Hematopoietic multipotent progenitor cell treated with erythropoietin and hydrocortisone succinate and interleukin-3 and kit ligand, for 8 days (in vitro differentiated cells): ENCODE measurements at places on chromosomes 2 and 18.
A peak's percentile ranks its signal among the peaks of the same experiment; 100 is the strongest.

GRCh38 chr2:82652117-82652516 is 1807.0 kb downstream of the SUCLG1 start:
- DNase-seq: no peak

GRCh38 chr2:80573950-80574349 is 269.4 kb upstream of the LRRTM1 start:
- no peak for DNase-seq

GRCh38 chr18:47557160-47557559 is 305.7 kb upstream of the SKOR2 start:
- no peak for DNase-seq

DNA sequence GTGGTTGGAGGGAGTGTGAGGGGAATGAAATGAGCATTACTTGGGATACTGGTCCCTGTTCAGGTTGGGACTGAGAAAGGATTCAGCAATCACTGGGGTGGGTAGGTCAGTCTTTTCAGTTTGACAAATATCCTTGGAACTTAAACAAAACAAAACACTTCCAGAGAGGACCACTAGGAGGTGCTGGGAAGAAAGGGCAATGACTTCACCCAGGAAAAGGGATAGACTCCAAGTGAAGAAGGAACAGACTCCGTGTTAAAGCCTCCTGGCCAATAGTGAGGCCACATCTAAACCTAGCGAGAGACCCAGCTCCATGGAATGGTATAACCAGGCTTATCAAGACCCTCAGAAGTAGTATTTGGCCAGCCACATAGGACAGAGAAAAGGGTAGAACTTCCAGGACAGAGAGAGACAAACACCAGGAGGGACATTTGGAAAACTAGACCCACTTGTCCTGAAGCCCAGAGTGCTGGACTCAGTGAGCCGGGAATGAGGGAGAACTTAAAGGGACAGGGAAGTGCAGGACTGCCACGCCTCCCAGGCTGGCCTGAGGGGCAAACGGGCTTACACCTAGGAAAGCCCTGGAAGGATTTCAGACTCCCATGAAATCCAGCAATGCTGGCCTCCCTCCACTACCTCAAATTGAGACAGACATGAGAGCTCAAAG is 19.6 kb upstream of the KCNG3 start:
- peak; percentile 56 for DNase-seq

GRCh38 chr2:3647831-3648651 is 10.0 kb upstream of the ALLC start:
- no peak for DNase-seq

GRCh38 chr2:113228991-113229716 is 49.6 kb downstream of the PAX8 start:
- DNase-seq: no peak

- DNase-seq: no peak
These were observed 27.5 kb upstream of the PRLH start for GRCh38 chr2:237538901-237539300.

DNA sequence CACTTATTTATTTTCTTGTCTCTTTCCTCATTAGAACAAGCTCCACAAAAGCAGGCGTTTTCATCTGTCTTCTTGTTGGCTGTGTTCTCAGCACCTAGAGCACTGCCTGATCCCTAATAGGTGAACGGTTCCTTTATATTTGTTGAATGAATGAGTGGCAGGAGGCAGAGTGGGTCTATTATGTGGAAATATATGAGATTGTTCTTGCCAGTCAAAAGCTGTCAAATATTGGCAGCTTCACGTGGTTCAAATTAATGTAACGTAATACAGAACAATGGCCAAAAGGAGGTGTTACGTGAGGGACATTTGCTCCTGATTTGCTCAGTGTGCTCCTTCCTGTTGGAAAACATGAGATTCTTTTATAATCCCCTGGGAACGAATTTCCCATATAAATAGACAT is 8.5 kb upstream of the ARHGAP25 start:
- DNase-seq: no peak

DNA sequence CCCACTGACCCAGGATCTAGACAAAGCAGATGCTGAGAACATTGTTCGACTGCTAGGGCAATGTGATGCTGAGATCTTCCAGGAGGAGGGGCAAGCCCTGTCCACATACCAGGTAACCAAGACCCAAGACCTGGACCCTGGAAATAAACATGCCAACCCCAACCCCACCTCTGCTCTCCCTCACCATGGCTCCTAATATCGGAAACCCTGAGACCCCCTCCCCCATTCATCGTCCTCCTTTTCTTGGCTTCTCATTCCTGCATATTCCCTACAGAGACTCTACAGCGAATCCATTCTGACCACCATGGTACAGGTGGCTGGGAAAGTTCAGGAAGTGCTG is 619 bp downstream of the GCKR start:
- no peak for DNase-seq

GRCh38 chr18:6683112-6683876 is 46.2 kb upstream of the ARHGAP28 start:
- peak; percentile 7 for DNase-seq

- no peak for DNase-seq
These were observed 741.3 kb upstream of the RAB6C start for GRCh38 chr2:129237966-129238725.

- no peak for DNase-seq
These were observed 135.9 kb downstream of the RHBDD1 start for GRCh38 chr2:226971770-226972169.

- DNase-seq: no peak
These were observed 787.9 kb downstream of the CPS1 start for GRCh38 chr2:211344289-211344688.

GRCh38 chr2:111706481-111707001 is 177.5 kb downstream of the ANAPC1 start:
- no peak for DNase-seq

DNA sequence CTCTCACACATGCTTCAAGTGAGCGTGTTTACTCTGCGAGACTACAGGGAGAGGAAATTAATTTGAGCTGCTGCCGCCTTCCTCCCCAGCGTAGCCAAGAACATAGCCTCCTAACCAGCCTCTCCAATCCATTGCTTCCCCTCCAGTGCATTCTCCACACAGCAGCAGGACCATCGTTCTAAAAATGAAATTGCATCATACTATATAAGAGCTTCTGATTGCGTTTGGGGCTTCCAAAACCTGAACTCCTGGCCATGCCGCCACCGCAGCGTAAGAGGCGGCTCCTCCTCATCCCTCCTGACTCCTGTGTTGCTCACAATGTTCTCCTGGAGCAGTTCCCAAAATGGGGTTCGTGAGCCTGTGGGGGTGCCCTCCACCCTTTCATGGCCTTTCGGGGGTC is 142.1 kb downstream of the MYT1L start:
- DNase-seq: no peak

DNA sequence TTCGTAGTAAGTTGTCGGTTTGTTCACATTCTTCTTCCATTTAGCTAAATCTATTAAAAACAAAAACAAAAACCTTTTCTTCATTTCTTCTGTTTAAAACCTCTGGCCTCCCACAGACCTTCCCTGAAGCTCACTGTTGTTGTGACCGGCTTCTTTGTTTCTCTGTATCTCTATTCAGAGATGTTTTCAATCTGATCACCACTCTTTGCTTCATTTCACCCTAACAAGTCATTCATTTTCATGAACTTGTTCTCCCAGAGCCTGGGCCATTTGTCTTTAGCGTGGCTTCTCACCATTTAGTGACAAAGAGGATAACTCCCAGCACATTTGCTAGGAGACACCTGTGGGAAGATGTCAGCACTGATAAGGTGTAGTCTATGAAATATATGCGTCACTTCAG is 794.2 kb downstream of the ERBB4 start:
- no peak for DNase-seq

GRCh38 chr2:160214461-160215445 is 14.7 kb upstream of the ITGB6 start:
- no peak for DNase-seq
